ENCODE measurements at places on chromosomes 2 and 18.

GRCh38 chr2:60376252-60376651 is 177.2 kb downstream of the BCL11A start:
- no peak for DNase-seq

DNA sequence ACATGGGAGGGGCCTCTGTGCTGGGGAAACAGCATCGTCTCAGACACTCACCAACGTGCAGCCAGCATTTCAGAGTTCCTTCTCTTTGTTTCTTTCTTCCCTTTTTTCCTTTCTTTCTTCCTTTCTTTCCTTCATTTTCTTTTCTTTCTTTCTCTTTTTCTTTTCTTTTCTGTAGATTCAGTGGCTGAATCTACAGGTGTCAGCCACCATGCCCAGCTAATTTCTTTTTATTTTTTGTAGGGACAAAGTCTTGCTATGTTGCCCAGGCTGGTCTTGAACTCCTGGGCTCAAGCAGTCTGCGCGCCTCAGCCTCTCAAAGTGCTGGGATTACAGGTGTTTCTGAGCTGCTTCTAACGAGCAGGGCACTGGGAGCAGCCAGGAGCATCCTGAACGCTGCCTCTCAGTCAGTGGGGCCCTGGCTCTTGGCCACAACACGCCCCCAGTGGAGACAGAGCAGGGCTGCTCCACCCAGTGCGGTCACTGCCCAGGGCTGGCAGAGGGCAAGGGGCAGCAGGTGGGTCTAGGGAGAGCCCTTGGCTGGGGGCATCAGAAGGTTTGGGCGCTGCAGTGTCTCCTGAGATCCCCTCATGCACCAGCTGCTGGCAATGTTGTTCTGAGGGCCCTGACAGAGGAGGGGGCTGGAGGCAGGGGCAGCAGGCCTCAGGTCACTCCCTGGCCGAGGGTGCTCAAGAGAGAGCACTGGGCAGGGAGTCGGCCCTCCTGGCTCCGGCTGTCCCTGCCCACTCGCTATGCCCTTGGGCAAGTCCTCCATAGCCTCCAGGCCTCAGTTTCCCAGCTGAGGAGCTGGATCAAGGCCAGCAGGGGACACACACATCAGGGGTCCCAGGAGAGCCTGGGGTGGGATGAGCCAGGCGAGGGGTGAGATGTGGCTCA is 4.7 kb upstream of the KLHL30 start:
- DNase-seq, result no peak

GRCh38 chr2:62844311-62845090 is 139.0 kb downstream of the EHBP1 start:
- no peak for DNase-seq

GRCh38 chr2:203835892-203836800 is 31.4 kb upstream of the CTLA4 start:
- no peak for DNase-seq

DNA sequence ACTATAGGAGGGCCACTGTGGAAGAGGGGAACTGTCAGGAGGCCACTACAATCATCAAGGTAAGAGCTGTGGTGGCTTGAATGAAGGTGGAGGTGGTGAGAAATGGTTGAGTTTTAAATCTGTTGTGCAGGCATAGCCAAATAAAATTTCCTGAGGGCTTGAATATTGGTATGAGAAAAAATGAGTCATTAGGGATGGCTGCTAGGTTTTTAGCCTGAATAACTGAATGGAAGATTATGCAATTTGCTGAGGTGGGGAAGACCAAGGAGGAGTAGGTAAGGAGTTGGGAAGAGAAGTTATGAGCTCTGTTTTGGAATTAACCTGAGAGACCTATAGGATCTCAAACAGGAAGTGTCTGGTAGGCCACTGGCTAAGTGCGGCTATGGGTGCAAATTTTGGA is 84.0 kb downstream of the KLHL14 start:
- no peak for DNase-seq

DNA sequence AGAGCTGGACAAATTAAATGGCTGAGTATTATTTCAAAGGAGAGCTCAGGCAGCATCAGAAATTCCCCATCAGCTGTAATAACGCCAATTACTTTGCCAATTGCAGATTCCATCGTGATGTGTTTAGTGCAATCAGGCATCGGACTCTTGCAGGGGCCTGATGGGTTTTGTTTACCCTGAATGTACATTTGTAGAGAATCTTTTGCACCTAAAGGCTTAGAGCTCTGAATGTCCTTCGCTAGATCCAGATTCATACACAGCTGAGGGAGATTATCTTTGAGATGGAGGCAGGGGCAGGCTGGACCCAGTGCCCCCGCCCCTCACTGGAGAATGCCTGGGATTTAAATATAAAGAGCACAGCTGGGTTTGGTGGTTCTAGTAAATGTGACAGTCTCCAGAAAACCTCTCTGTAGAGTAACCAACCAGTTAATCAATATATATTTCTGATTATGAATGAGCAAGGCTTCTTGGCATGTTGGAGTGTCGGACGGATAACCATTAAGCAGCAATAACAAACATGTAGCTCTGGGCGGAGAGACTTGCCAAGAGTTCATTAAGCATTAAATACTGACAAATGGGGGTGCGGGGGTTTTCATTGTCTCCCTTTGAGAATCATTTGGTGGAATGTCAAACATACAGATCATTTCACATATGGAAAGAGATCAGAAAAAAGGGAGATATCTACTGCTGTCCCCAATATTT is 200.9 kb downstream of the SETBP1 start:
- DNase-seq, result no peak

DNA sequence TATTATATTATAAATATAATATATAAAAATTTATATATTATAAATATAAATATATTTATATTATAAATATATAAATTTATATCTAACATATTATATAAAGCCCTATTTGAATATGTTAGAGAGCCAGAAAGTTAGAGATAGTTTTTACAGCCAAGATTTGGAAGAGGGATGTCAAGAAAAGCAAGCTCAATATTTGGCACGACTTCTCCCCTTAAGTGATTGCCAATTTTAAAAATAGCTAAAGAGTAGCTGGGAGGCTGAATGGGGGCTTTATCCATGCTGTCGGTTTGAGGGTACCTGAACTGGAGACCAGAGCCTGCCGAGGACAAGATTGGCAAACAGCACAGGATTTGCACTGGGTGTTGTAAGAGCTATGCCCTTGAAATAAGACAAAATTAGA is 180.9 kb upstream of the GYPC start:
- DNase-seq, result no peak

DNA sequence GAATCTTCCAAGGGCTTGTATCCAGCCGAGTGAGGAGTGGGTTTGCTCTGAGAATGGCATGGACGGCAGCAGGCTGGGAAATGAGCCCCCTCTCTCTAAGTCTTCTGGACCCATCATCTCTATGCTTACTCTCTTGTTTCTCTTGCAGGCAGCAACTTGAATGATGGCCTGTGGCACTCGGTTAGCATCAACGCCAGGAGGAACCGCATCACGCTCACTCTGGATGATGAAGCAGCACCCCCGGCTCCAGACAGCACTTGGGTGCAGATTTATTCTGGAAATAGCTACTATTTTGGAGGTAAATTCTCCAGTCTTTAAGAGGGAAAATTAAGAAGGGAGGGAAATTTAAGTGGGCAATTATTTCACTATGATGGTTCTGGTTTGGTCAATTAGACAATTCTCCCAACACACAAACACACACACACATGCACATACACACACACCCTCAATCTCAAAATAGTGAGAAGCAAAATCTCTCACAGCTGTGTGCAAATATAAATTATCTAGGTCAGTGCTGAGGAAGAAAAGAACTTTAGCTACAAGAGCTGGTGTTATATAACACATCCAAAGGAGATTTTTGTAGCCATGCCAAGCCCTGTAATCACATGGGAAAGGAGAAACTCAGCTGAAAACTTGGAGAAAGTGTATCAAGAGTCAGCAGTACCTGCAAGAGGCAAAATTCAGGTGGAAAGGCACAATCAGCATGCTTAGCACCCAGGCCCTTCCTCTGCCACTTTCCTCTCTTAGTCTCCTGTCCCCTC is 499.2 kb downstream of the CNTNAP5 start:
- DNase-seq, result no peak

- DNase-seq, result no peak
Measured at GRCh38 chr2:160328811-160329527, 128.9 kb upstream of the ITGB6 start.

GRCh38 chr18:41842886-41843285 is 112.1 kb upstream of the PIK3C3 start:
- DNase-seq, result no peak

DNA sequence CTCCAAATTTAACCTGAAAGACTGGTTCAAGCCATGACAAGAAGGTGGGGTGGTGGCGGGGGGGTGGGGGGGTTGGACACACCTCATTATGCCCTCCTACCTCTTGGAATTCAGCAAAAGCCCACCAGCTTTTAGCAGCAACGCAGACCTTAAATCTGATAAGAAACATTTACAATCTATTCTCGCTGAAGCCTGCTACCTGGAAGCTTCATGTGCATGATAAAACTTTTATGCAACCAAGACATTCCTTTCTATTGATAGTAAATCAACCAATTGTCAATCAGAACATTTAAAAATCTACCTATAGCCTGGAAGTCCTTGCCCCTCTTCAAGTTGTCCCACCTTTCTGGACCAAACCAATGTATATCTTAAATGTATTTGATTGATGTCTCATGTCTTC is 113.6 kb upstream of the FAM98A start:
- no peak for DNase-seq

GRCh38 chr2:199875400-199875799 is 24.4 kb upstream of the FTCDNL1 start:
- DNase-seq, result no peak

DNA sequence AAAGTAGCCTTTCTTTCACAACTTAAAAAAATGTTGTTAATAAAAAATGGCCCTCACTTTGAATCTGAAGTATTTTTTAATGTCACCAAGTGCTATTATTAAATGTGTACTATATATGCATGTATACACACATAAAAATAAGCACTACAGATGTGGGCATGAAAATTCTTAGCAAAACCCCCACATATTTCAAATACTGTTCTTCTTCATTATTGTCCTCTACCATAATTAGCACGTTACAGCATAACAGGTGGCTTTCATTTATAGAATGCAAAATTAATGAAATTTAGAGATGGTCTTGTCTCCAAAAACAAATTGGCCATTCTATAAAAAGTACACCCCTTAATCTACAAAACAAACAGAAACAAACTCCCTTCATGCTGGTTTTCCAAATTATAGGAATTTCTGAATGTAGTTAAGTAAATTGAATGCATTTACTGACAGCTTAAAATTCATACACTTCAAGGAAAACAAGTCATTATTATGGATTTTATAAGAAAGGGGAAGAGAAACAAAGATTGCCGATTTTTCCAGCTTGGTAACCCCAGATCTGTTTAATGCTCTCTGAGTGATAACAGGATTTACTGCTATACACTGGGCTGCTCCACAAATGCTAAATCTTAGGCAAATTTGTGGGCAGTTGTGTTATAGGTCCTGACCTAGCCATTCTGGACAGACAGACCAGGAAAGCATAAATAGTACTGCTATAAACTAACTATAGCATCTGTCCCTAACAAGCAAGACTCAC is 67.2 kb downstream of the SPRED2 start:
- no peak for DNase-seq

- DNase-seq, result no peak
Measured at GRCh38 chr2:64001382-64002101, 17.7 kb downstream of the VPS54 start.

DNA sequence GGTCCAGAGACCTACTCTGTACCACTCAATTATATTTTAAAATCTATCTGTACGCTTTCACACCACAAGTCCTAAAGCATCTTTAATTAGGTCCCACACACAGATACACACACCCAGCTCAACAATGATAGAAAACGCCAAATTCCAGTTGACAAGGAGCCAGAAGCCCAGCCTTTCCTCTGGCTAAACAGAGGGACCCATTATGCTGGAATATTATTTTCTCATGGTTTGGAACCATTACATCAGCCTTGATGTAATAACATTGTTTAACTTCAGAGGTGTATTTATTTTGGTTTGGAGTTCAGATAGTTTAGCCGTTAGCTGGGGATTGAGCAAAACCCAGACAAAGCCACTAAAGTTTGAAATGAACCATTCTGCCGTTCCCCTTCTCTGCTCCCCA is 14.0 kb upstream of the INHBB start:
- no peak for DNase-seq

GRCh38 chr2:32990556-32990955 is 43.8 kb downstream of the LTBP1 start:
- DNase-seq, result no peak

GRCh38 chr18:45723567-45724355 is at the start of gene SLC14A1:
Gene SLC14A1 (plus strand): TSS chr18:45724181. CDS start chr18:45730321, 6,140 bp downstream.
- DNase-seq, result no peak

- no peak for DNase-seq
Measured at GRCh38 chr2:118255301-118255700, 167.0 kb downstream of the INSIG2 start.

GRCh38 chr18:3248658-3249359 is 1.2 kb downstream of the MYL12A start:
- DNase-seq, result no peak

- DNase-seq, result peak; percentile 49
Measured at GRCh38 chr18:36095936-36096519, 28.7 kb upstream of the RPRD1A start.

- no peak for DNase-seq
Measured at GRCh38 chr18:44047585-44047984, 633.1 kb upstream of the SETBP1 start.

DNA sequence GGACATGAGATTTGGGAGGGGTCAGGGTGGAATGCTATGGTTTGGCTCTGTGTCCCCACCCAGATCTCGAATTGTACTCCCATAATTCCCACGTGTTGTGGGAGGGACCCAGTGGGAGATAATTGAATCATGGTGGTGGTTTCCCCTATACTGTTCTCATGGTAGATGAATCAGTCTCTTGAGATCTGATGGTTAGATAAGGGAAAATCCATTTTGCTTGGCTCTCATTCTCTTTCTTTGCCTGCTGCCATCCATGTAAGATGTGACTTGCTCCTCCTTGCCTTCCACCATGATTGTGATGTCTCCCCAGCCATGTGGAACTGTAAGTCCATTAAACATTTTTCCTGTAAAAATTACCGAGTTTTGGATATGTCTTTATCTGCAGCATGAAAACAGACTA is 80.9 kb upstream of the GALNT5 start:
- DNase-seq, result no peak

DNA sequence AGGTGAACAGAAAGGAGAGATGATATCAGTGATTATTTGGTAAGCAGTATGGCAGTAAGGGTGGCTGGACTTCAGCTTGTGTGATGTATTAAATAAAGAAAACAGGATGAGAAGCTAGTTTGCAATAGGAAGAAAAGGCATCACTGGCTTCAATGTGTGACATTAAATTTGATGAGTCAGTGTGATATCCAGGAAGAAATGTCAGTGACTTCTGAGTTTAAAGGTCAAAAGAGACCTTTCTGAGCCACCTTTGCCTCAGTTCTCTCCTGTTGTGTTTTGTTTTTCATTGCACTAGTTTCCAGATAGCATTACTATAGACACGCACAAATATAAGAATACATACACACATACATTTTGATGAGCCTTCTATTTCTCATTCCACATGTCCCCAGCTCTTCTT is 105.6 kb downstream of the PIGN start:
- no peak for DNase-seq

Data from HEK293T (cell line).